ENCODE measurements at places on chromosomes 13 and 19.

GRCh38 chr13:104198801-104199200 is 1132.6 kb upstream of the SLC10A2 start:
- DNase-seq: no peak

GRCh38 chr13:34025746-34026145 is 207.8 kb downstream of the RFC3 start:
- DNase-seq: no peak

DNA sequence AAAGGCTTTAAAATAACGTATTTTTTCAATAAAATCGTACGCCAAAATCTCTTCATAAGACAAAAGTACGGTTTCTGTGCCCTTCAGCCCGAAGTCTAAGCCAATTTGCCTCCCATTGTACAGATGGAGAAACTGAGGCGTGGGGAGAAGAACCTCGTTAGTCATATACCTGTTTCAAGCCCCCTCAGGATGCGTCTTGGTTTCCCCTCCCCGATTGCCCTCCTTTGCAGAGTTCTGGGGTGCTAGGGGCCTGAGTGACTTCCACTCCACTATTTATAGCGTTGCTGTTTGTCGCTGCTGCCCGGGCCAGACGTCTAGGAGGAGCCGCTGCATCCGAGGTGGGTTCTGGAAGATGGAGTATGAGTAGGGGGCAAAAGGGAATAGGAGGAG is 2.3 kb upstream of the LTBP4 start:
- DNase-seq: no peak

DNA sequence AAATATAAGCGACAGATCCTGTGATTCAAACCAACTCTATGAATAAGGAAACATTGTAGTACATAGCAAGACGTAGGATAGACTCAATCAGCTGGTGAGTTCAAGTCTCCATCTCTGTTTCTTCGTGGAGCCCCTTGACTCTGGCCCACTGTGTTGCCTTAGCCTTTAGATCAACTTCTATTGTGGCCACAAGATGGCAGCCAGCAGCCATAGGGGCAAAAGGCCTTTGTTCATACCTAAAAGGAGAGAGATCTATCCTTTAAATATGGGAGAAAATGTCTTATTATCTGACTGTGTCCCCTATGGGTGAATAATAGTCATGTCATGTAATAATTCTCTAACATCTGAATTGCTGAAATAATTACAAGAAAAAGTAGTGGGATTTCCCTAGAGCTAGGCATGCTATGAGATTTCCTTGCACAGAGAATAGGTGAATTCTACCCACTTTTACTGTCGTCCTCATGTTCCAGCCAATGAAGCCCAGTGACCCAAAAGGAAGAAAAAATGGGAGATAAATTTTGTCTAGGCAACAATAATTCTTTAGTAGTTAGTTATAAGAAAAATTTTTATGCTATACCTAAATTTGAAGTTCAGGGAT is 129.4 kb downstream of the PCDH20 start:
- no peak for DNase-seq

DNA sequence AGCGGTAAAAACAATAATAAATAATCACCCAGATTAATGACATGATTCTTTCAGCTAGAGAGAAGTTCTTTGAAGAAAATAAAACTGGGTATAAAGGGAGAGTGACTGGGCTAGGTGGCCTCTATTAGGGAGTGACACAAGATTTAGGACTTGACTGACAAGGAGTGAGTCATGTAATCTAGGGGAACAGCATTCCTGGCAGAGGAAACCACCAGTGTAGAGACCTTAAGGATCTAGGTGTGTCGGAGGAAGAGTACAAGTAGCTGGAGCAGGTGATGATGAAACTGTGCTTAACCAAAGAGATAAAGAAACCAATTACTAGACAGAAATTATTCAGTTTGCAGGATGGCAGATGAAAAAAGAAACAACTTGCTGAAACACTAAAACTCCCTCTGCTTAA is 248.0 kb downstream of the RFC3 start:
- no peak for DNase-seq

DNA sequence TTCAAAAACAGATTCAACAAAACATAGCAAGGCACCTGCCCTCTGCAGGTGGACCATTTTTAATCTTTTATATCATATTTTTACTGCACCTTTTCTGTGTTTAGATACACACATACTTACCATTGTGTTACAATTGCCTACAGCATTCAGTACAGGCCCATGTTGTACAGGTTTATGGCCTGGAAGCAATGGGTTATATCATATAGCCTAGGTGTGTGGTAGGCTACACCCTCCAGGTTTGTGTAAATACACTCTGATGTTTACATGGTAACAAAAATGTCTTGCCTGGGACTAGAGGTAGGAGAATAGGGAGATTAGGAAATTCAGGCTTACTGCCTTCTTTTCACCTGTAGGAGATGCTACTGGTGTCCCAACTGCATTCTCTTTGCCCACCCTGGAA is 8.2 kb upstream of the UBAC2 start:
- no peak for DNase-seq

DNA sequence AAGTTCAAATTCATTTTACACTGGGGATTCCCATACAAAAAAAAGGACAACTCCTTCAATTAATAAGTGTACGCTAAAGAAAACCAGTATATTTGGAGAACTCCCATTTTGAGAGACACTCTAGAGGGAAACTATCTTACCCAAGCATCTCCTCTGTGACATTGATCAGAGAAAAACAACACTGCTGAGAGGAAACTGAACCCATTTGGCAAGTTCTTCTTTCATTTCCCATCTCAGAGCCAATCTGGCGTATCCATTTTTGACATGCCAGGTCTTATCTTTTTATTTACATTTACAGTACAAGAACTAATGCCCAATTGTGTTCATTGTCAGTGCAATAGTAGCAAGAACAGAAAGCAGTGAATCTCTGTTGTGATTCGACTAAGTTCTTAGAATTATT is 30.1 kb downstream of the LIG4 start:
- DNase-seq: no peak

DNA sequence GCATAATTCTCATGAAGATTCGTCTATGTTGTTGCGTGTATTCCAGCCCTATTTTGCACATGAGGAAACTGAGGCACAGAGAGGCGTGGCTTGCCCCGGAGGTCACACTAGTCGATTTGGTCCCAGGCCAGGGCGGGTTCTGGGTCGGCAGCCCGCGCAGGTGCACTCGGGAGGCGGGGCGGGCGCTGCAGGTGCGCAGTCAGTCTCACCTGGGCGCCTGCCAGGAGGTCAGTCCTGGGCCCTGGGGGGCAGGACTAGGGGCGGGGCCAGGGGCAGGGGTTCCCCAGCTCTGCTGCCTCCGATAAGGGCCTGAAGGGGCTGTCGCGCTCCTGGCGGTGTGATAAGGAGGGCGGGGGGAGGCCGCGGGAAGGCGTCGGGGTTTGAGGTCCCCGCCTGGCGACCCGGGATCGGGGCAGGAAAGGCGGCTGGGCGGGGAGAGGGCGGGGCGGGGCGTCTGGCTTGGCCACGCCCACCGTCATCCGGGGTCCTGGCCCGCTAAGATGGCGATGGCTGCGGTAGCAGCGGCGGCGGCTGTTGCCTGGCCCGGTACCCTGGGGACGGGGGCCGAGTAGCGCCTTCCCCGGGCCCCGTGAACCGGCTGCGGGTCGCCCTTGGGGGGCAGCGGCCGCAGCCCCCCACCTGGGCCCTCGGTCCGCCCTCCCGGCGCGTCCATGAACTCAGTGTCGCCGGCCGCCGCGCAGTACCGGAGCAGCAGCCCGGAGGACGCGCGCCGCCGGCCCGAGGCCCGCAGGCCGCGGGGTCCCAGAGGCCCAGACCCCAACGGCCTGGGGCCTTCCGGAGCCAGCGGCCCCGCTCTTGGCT is at the start of gene ATG4D:
TSS of gene ATG4D (plus strand) at position 485 of the 822 bp plus-strand sequence. CDS start at position 672, 187 bp downstream.
- peak; percentile 68 for DNase-seq

DNA sequence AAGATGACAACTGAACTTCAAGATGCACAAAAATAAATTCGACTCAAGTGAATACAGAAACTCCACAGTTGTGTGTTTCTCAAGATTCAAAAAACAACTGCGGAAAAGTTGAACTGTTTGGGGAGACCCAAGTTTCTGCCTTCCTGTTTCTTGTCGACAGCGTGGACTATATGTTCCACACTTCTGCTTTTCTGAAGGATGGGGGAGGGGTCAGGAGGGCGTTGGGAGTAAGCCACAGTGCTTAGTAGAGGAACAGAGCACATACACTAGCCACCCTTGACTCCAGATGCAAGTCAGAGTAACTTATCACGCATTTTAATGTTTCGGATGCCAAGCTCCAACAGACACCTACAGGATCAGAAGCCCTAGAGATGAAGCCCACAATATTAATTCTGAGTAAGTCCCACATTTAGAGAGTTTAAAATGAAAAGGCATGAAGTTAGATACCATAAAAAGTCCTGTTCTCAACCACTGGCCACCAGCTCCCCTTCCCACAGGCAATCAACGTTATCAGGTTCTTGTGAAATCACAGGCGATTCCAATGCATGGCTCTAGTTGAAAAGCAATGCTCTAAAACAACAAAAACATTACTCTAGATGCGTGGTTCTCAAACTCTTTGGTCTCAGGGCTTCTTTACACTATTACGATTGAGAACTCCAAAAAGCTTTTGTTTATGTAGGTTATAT is 4.2 kb downstream of the TUBGCP3 start:
- no peak for DNase-seq

DNA sequence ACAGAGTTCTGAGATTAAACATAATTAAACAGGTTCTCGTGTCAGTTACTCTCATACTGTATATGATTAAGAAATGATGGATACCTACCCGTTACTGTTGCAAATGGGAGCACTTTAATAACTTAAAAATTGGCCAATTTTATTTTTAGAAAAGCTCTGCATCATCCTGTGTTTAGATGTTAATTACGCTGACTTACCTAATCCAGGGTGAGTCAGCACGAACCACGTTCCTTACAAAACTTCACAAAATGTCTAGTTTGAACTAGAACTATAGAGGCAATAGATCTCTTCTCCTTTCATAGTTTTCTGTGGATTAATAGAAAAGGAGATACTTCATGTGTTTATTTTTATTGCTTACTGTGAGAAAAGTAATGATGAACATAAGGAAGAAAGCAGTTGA is 363.9 kb downstream of the MYO16 start:
- DNase-seq: no peak

GRCh38 chr13:44347301-44347700 is 26.3 kb upstream of the SERP2 start:
- no peak for DNase-seq

DNA sequence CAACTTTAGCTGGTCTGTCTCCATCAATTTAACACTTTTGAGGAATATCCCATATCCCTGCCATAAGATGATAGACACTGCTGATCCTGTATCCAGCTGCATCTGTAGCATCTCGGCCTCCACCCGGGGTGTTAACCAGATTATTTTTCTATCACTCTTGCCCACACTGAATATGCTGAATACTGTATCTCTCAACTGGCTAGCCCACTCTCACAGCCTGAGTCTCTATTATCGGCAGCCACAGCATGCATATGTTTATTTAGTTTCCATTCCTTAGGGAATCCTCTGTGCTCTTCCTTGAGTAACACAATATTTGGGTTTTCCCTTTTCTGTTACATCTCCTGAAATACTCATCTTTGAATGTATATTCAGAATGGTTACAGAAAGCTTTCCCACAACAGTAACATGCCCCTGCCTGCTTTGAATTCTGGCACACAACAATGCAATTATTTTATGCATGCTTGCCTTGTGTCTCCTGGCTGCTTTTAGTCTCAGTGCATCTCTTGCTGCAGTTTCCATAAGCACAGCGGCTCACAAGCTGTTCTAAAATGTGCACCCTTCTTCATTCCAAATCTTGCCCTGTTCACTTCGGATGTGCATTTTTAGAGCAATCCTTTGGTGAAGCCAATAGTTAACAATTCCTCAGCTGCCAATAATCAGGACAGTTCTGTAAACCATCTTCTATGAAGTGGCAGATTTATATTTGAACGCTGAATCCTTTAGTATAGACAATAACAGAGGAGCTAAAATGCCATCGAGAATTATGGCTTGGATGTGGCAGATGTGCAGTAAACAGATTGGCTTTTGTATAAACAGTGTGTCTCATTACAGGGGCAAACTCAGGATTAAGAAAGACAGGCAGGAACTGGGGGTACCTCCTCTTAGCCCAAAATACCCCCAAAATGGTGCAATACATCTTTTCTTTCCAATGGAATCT is 261.9 kb upstream of the SOX21 start:
- DNase-seq: no peak

- DNase-seq: no peak
These were observed 47.5 kb upstream of the LSM14A start for GRCh38 chr19:34124828-34125227.

GRCh38 chr19:55683449-55684261 is 8.6 kb downstream of the EPN1 start:
- no peak for DNase-seq

- DNase-seq: no peak
These were observed 132.8 kb upstream of the MYO16 start for GRCh38 chr13:108496362-108497210.

GRCh38 chr13:102040812-102041211 is 361.0 kb downstream of the FGF14 start:
- no peak for DNase-seq

DNA sequence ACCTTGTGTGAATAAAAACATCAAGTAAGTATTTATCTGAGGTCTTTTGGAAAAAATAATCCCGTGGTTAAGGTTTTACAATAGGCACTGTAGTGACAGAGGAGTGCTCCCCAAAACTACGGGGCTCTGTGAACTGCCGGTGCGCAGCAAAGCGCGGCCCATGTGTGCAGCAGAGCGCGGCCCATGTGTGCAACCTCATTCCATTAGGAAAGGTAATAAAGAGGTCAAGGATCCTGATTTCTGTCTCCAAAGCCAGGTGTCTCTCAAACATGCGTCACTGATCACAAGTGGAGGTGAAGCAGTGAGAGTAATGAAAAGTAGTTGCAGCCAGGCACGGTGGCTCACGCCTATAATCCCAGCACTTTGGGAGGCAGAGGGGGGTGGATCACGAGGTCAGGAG is 58.7 kb downstream of the MRPL57 start:
- DNase-seq: no peak

- DNase-seq: no peak
These were observed 1703.2 kb downstream of the EFNB2 start for GRCh38 chr13:104832231-104832630.

- no peak for DNase-seq
These were observed 19.5 kb downstream of the NUFIP1 start for GRCh38 chr13:44969551-44970484.

GRCh38 chr13:76223565-76223964 is 587.4 kb downstream of the LMO7 start:
- DNase-seq: no peak

DNA sequence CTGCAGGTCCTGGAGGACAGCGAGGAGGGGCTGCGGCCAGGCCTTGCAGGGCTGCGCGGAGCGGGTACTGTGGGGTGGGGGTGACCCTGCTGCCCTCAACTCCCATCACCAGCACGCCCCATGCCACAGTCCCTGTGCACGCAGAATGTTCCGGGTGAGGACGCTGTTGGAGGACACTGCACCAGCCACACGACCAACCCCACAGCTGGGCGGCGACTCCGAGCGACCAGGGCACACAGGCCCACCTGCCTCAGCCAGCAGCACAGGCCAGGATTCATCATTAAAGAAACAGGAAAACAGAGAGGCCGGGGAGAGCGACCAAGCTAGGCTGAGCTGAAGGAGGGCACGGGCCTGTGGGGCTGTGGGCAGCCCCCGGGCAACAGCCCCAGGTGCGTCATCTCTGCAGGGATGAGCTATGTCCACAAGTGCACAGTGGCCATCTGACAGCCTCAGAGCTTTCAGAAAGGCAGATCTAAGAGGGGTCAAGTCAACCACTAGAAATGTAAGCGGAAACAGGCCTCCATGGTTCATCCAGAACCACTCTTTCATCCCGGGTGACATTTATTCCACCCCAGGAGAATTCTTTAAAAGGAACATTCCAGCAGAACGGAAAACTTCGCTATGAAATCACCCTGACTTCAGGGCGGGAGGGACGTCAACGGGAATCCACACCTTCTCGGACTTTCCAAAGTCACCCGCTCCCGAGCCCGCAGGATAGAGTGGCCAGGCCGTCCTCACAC is 1.5 kb downstream of the GAS6 start:
- DNase-seq: no peak

GRCh38 chr13:30702006-30702405 is 33.3 kb upstream of the ALOX5AP start:
- no peak for DNase-seq

Data from activated CD4-positive, alpha-beta T cell treated with anti-CD3 and anti-CD28 coated beads, Interleukin-2, amount 50 U/mL, for 24 hours (primary cell).